ENCODE measurements at places on chromosomes 6 and 20.

- peak; percentile 100 for DNase-seq
These were observed 8.0 kb upstream of the IER3 start for GRCh38 chr6:30752157-30752927.

DNA sequence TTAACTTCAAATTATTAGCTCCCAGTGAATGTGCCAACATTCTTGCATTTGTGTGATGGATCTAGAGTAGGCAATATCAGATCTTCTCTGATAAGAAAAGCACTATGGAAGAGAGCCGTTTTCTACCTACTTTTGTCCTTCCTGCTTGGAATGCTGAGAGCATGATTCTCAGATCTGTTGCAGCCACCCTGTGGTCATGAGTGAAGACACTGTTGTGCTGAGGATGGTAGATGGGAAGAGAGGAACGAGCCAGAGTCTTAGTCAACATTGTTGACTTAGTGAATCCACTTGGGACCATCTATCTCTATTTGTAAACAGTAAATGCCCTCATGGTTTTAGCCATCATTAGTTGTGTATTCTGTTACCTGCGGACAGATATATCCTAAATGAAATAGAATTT is 202.6 kb downstream of the CD109 start:
- peak; percentile 10 for DNase-seq

GRCh38 chr6:99148111-99148510 is 200.4 kb upstream of the FBXL4 start:
- no peak for DNase-seq

DNA sequence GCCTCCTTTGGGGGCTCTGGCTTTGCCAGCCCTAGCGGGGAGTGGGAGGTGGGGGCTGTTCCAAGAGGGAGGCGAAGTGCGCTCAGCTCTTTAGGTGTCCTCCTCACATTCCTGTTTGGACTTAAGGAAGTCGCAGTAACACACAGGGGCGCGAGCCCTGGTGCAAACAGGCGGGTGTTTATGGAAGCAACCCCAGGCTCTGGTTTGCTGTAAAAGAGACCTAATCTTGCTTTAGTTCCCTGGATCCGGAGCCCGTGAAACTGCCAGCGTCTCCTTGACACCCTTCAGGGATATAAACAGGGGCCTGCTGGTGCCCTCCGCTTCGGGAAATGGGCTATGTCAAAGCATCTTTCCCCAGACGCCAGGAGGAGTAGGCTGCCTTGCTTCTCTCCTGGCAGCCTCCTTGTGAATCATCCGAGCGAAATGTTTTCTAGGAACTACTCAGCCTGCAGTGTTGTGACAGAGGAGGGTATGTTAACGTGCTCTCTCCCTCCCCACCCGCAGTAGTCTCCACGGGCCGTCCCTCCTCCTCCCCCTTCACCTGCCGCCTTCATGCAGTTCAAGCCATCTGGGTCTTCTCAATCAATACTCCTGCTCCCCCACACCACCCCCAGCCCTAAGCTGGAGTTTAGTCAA is 168.0 kb upstream of the LRFN2 start:
- DNase-seq = peak; percentile 54

DNA sequence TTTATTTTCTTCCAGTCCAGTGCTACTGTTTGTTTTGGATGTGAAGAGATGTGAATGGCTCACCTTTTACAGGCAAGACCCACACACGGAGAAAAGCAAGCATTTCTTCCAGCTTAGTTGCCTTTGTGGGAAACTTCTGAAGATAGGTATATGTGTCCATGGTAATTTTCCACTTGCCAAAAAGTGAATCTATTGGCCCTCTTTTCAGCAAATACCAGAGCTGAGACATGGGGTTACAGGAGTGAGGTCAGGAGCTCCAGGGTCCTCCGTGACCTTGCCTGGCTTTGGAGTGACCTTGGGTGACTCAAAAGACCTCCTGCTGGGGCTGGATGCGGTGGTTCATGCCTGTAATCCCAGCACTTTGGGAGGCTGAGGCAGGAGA is 166.7 kb downstream of the SCML4 start:
- no peak for DNase-seq

DNA sequence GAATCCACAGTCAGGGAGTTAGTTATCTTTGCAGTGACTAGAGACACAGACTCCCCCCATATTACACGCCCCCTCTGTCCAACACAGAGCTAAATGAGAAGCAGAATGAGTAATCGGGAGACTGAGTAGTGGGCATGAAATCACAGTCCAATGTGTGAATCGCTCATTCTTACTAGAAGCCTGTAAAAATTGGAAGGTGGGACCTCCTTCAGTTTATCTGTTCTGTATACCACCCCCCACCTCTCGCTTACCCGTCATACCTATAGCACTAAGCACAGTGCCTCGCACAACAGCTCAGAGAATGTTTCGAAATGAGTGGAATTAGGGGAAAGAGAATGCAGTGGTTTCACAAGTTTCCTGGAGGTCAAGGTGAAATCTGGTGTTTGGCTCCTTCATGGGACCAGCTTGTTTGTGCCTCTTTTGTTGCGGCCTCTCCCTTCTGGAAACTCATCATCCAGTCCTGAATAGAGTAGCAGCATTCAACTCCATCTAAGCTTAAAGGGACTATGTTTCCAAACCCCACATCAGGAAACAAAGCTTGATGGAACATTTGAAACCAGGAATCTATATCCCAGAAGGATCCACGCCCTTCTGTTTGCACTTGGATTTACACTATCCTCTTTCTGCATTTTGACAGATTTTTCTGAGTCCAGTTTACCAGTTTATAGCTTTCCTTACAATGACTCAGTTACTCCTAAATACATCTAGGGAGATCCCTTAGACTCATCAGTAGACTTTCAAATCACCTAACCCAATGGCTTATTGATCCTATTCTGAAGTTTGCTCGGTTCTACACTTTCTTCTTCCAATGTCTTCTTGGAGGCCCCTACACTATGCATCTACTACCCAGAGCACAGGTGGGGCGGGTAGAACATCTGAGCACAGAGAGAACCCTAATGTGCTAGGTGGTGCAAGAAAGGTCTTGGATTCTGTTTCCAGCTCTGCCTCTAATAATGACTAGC is 59.2 kb upstream of the PIM1 start:
- no peak for DNase-seq

DNA sequence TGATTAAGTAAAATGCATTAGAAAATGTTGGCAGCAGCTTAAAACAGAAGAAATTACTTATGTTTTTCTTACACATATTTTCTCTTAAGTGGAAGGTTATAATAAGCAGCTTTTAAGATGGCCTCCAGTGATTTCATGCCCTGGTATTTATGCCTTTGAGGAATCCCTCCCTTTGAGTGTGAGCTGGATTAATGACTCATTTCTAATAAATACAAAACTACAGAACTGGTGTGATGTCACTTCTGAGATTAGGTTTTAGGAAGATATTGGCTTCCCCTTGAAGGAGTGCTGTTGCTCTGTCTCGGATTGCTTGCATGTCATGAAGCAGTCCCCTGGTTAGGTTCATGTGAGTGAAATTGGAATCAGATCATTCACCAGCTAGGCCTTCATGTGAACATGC is 143.2 kb upstream of the EPHA7 start:
- no peak for DNase-seq

GRCh38 chr20:62165762-62166399 is 16.9 kb upstream of the MTG2 start:
- DNase-seq = no peak
